ENCODE measurements at places on chromosomes 16 and 17. TPM values are rescaled to one million over a fixed set of nuclear protein-coding genes. Genes with fewer than 3 reads are reported as not detected.
A peak's percentile ranks its signal among the peaks of the same experiment; 100 is the strongest.

The EPX gene
- not detected for total RNA-seq

The USP6 gene
- 0.02 TPM for total RNA-seq

The ZNF624 gene
- total RNA-seq: 8.4 TPM

The TBC1D3B gene
- total RNA-seq: 10.8 TPM

The TEX14 gene
- total RNA-seq: 0.46 TPM

The MMP25 gene
- 2.3 TPM for total RNA-seq

DNA sequence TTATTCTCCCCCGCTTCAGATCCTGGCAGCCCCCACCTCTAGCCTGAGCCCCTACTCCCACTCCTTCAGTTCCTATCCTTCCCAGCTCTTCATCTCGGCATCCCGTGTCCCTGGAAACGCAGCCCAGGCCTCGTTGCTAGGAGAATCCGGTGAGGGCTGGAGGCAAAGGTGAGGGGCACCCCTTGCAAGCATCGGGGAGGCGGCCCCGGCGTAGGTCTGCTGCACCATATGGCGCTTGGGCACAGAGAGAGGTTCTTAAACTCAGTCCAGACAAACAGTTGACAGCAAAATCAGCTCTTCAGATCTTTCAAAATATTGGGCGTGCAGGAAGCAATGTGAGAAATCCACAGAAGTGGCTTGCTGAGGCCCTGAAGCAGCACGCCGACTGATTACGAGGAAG is 15.0 kb downstream of the SLC38A8 start:
- DNase-seq: no peak
- no peak overlapping the region for H3K4me3 ChIP-seq
- H3K27me3 ChIP-seq: peaks cover 39% of the 10 kb centered on the region
- H3K36me3 ChIP-seq: no peaks in the 10 kb centered on the region
- peaks cover 16% of the 10 kb centered on the region for H3K4me1 ChIP-seq

DNA sequence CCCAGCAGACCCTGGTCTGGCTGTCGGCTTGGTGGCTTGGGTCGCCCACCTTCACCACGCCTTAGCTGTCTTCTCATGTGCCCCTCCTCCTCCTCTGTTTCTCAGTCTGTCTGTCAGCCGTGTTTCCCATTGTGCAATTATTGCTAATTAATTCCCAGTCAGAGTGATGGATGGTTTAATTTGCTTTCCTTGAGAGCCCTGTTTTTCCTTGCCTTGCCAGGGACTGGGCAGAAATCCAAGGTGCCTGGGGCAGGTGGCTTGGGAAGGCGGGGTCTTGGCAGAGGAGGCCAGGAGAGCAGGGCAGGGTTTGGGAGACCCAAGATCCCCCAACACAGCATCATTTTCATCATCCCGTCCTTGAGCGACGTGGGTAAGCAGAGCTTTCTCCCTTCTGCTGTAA is 21.3 kb downstream of the NECAB2 start:
- no peak for DNase-seq
- no peak overlapping the region for H3K27ac ChIP-seq
- H3K4me3 ChIP-seq: no peak overlapping the region

DNA sequence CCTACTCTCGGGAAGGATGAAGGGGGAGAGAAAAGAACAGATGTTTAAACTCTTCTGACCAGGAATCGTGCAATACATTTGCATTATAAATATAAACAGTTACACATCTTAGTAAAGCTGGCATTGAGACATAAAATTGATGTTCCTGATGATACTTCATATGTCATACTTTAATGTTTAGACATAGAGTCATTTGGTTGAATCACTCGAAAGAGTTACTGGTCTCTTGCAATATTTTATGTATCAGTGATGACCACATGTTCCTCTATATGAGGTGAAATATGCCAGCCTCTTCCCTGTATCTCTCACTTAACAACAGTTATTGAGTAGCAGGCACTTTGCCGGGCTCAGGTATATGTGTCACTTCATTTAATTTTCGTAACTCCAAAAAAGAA is 49.7 kb upstream of the PMFBP1 start:
- H3K36me3 ChIP-seq: no peaks in the 10 kb centered on the region
- H3K27me3 ChIP-seq: peaks cover 7% of the 10 kb centered on the region
- H3K27ac ChIP-seq: no peak overlapping the region
- H3K4me1 ChIP-seq: peaks cover 6% of the 10 kb centered on the region
- DNase-seq: no peak

- H3K27ac ChIP-seq: peak overlapping the region; percentile 89
- H3K4me3 ChIP-seq: peak overlapping the region; percentile 97
- peaks cover 26% of the 10 kb centered on the region for H3K4me1 ChIP-seq
Observed at GRCh38 chr17:41917192-41917591, 1.6 kb downstream of the ACLY start.

DNA sequence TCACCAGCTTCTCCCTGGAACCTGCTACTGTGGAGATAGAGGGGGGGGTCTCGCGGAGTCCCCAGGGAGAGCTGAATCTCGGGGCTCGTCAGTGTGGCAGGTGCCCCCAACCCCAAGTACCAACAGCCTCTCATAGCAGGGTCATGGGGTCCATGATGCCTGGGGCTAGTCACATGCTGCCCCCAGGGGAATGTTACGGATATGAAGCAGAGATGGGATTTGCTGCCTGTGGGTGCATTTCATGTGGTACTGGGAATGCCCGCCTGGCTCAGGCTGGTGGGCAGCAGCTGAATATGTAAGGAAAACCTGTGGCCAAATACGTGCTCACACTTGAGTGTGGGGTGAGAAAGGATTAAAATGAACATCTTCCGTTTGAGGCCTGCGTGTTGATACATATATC is 49.4 kb downstream of the MEAK7 start:
- H3K27ac ChIP-seq: no peak overlapping the region
- H3K36me3 ChIP-seq: no peaks in the 10 kb centered on the region
- H3K4me1 ChIP-seq: no peaks in the 10 kb centered on the region
- no peak for DNase-seq
- no peaks in the 10 kb centered on the region for H3K27me3 ChIP-seq

DNA sequence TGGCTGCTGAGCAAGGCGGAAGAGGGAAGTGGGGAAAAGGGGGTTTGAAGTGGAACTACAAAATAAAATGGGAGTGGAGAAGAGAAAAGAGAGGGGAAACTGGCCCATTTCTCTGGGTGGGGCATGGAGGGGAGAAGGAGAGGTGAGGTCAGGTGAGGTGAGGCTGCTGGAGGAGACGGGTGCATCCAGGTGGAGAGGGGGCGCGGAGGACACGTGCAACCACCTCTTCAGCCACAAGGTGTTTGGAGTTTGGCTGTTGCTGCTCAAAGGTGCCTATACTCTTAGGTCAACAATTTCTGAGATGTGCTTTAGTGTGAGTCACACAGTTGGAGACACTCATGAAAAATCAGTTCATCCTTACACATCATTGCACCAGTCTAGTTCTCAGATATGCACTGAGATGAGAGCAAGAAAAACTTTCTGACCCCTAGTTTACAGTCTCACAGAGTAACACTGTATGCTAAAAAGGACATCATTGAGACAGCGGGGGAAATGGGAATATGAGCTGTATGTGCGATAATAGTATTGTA is 4.8 kb downstream of the SLC6A4 start:
- no peak overlapping the region for H3K4me3 ChIP-seq
- H3K27ac ChIP-seq: no peak overlapping the region
- no peak for DNase-seq
- peaks cover 71% of the 10 kb centered on the region for H3K27me3 ChIP-seq
- H3K4me1 ChIP-seq: peaks cover 10% of the 10 kb centered on the region
- H3K36me3 ChIP-seq: no peaks in the 10 kb centered on the region

DNA sequence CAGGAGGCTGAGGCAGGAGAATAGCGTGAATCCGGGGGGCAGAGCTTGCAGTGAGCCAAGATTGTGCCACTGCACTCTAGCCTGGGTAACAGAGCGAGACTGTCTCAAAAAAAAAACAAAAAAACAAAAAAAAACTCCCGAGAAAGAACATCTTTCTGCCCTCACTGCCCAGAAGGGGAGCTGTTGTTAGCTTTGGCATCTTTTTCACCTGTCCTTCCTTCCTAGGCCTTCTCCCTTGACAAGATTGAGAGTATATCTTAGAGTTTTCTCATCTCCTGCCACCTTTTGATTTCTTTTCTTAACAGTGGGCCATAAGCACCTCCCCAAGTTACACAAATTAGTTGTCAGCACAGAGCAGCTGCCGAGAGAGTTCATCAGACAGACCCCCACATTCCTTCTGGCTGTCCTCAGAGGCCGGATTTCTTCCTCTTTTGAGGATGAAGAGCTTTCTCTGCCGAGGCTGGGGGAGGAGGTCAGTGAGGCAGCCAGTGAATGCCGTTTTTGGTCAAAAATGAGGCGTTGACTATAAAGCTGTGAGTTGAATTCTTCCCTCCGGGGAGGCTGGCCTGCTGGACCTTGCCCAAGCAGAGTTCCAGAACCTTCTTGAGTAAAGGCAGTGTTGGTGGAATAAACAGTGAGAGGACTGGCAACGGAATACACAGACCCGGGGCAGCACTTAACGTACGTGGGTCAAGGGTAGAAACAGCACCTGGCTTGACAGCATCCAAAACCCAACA is 127.0 kb downstream of the ABCC6 start:
- no peaks in the 10 kb centered on the region for H3K27me3 ChIP-seq
- DNase-seq: no peak
- H3K27ac ChIP-seq: no peak overlapping the region
- H3K36me3 ChIP-seq: peaks cover 23% of the 10 kb centered on the region
- no peak overlapping the region for H3K4me3 ChIP-seq

- DNase-seq: no peak
- no peak overlapping the region for H3K27ac ChIP-seq
- H3K4me3 ChIP-seq: no peak overlapping the region
- peaks cover 26% of the 10 kb centered on the region for H3K4me1 ChIP-seq
- H3K36me3 ChIP-seq: no peaks in the 10 kb centered on the region
Observed at GRCh38 chr17:48639982-48640857, 14.1 kb upstream of the HOXB9 start.

DNA sequence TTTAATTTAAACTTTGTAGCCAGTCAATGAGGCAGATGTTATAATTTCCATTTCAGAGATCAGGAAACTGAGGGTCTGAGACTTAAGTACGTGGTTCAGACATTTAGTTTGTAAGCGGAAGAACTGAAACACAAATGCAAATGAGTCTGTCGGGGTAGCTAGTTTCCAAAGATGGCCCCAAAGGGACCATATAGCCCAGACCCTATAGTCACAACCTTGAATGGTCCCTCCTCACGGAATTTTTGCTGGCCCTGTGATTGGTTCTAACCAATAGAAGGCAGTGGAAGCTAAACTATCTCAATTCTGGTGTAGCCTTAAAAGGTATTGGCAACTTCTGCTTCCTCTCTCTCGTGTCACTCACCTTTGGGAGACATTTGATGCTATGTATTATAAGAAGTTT is 7.5 kb upstream of the BCO1 start:
- peaks cover 18% of the 10 kb centered on the region for H3K27me3 ChIP-seq
- no peak overlapping the region for H3K4me3 ChIP-seq
- no peaks in the 10 kb centered on the region for H3K36me3 ChIP-seq
- no peaks in the 10 kb centered on the region for H3K4me1 ChIP-seq

DNA sequence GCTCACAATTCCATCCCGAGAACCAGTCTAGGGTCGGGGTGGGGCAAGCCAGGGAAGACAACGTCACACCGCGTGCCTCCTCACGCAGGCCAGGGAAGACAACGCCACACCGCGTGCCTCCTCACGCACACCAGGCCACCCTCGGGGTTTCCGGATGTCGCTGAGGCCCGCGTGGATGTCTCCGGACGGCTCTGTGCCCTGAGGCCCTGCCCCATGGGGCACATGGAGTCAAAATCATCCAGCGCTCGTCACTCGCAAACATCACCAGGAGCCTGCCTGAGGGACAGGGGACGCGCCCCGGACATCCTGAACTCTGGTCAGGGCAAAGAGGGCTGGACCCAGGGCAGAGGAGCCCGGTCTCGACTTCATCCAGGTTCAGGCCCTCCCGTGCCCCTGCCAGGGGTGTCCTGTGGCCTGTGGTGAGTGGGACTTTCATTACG is 3.7 kb downstream of the TMEM204 start:
- peak overlapping the region; percentile 47 for H3K27ac ChIP-seq
- peak overlapping the region; percentile 96 for H3K4me3 ChIP-seq
- DNase-seq: no peak

- no peak for DNase-seq
- H3K36me3 ChIP-seq: no peaks in the 10 kb centered on the region
- no peak overlapping the region for H3K4me3 ChIP-seq
- peaks cover 14% of the 10 kb centered on the region for H3K27me3 ChIP-seq
- peak overlapping the region; percentile 20 for H3K27ac ChIP-seq
- H3K4me1 ChIP-seq: peaks cover 40% of the 10 kb centered on the region
Observed at GRCh38 chr17:10116267-10116666, 82.1 kb downstream of the GAS7 start.

DNA sequence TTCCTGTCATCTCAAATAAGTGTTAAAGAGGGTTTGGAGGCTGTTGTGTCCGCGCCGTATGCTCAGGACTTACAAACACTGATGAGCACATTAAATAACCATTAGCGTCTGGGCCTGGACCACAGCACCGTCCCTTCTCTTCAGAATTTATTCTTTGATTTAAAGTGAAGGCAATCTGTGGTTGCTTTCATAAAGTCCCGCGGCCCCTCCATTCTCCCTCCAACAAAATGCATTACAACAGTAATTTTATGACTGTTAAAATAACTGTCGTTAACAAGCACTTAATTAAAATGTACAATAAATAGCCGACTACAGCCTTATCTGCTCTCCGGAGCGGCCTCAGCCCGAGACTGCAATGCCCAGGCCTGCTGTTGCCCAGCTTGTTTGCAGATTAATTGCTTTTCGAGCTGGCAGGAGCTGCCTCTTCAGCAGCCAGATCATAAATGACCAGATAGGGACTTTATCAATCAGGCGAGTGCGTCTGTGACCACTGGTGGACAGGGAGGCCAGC is 30.6 kb upstream of the IRX3 start:
- H3K4me3 ChIP-seq: no peak overlapping the region
- no peaks in the 10 kb centered on the region for H3K4me1 ChIP-seq
- H3K36me3 ChIP-seq: no peaks in the 10 kb centered on the region
- H3K27me3 ChIP-seq: no peaks in the 10 kb centered on the region

DNA sequence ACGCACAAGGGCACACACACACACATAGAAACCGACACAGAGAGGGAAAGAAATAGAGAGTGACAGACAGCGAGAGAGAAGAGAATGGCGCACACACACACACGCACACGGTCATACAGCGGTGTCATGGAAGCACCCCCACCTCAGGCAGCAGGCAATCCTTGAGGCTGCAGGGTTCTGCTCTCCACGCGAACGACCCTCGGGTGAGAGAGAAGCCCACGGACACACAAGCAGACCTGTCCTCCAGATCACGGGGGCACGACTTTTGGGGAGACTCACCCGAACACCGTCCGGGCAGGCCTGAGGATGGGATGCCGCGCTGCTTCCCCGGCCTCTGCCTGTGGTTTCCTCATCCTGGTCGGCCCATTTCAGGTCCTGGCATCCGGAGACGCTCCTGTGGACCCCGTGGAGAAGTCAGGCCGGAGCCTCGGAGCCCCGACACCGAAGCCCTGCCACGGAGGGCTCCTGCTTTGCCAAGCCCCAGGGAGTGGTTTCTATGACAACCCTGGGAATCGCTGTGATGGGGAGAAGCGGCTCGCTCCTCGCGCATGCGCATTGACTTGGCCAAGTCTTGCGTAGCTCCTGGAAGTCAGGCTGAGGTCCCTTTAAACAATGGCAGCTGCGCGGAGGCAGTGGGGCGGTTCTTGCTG is 118.2 kb upstream of the KCNJ18 start:
- H3K4me1 ChIP-seq: peaks cover 16% of the 10 kb centered on the region
- no peak overlapping the region for H3K27ac ChIP-seq
- DNase-seq: peak; percentile 48
- peak overlapping the region; percentile 73 for H3K4me3 ChIP-seq
